AG04449 (cell line): ENCODE measurements at places on chromosomes 3 and 15.

- DNase-seq, result no peak
Observed at GRCh38 chr3:149114458-149114857, 15.0 kb upstream of the HPS3 start.

GRCh38 chr15:101396484-101397261 is 92.8 kb downstream of the PCSK6 start:
- no peak for DNase-seq

DNA sequence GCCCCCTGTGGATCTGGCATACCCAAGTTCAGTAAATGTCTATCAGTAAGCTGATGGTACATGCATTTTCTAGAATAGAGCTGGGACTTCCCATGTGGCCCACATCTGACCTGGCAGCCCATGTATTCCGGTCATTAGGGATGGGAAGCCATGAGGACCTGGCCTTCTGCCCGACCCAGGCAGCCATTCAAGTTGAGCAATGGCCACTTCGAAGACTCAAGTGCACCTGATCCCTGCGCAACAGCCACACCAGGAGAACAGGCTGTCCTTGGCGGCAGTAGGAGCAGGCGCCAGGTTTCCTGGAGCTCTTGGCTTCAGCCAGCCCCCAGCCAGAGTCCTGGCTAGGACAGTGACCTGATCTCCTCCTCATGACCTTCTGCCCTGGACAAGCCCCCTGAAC is 14.6 kb downstream of the HEMK1 start:
- DNase-seq, result no peak

- no peak for DNase-seq
Observed at GRCh38 chr3:52524258-52524751, 9.4 kb downstream of the NT5DC2 start.

DNA sequence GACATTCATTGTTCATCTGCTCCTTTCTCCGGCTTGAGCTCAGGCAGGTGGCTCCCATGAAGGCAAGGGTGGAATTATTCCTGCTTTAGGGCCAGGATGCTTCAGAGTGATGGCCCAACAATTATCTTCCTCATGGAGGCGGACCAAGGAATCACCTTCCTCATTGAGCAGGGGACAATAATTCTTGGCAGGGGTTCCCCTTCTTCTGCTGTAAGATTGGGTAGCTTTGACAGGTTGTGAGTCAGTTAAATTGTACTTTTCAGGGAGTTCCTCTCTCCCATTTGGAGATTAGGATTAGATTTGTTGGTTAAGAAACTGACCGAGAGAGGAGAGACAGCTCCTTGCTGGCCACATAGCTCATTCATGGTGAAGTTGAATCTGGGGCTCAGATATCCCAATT is 31.4 kb upstream of the CD47 start:
- no peak for DNase-seq

DNA sequence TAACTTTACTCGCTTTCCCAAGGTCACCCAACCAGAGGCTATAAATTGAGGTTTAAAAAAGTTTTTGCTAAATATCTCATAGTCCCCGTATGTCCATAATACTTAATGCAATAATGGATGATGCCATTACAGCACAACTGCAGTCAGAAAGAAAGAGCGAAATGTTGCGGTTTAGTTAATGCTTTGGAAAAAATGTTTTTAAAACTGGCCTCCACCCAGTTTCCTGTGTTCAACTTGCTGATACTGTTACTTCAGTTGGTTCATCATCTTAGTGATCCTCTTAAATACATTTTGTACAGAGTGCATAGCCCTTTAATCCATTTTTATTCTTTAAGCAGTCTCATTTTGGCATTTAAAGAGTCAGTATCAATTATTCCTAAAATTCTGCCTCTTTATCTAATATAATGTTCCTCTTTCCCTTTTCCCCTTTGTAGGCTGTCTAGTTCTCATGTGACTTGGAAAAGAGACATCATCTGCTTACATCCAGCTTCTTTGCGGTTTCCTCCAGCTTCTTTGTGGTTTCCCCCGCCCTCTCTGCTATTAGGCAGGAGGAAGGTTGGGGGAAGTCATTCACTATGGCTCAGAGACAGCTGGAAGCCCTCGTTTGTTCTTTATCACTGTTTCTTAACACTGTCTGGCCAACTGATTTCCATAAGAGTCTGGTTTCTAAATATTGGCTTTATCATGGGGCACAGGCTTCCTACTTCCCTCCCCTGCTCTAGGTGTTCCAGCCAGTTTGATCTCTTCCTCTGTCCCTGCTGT is 154.3 kb downstream of the GOLIM4 start:
- no peak for DNase-seq
